Stimulated activated CD4-positive, alpha-beta T cell treated with anti-CD3 and anti-CD28 coated beads, Interleukin-1b, Interleukin-23, amount 100 ng/mL, for 1 hour (primary cell): ENCODE measurements at places on chromosomes 3 and 15.

DNA sequence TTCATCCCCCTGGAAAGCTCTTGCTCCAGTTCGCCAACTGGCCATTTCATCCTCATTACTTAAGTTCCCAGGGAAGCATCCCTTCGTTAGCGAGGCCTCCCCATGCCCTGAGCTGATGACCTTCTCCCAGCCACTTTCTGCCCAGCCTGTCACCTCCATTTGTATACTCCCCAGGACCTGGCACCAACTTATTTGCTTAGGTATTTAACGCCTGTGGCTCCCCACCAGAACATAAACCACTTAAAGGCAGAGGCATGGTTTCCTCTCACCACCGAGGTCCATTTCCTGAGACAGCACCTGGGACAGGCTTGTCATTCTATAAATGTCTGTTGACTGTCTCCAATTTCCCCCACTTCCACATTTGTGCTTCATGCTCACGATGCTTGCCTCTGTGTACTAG lies 189.0 kb downstream of the ZNF621 start:
- no peak for DNase-seq

DNA sequence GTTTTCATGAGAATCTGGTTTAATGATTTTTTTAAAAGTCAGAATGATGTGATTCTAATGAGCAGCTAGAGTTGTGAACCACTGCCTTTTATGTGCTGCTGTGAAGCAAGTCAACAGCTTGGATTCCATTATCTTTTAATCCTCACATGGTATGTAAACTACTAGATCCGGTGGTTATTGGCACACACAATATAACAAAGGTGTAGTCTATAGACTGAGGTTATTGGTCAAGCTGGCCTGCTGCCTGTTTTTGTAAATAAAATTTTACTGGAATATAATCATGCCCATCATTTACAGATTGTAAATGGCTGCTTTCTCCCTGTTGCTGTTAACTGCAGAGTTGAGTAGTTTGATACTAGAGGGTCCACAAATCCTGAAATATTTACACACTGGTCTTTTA lies 103.1 kb downstream of the OTOL1 start:
- DNase-seq, result no peak

DNA sequence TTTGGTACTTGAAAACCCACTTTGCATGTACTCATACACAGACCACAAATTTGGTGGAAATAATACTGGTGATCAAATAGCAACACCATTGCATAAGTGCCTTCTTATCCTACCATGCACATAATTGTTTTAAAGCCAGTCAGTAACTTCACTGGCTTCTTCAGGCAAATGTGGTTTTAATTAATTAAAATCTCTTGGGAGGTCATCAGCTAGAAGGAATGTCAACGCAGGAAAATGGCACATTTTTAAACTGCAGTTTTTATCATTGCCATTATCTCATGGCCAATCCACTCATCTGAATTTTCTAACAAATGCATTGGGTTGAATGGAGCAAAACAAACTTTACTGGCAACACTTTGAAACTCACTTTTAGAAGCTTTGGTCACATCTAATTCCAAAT lies 105.7 kb upstream of the ZPLD1 start:
- no peak for DNase-seq

- DNase-seq, result no peak
Observed at GRCh38 chr15:85282504-85283115, 97.8 kb upstream of the AKAP13 start.

GRCh38 chr15:39460748-39461147 lies 120.1 kb upstream of the THBS1 start:
- no peak for DNase-seq

DNA sequence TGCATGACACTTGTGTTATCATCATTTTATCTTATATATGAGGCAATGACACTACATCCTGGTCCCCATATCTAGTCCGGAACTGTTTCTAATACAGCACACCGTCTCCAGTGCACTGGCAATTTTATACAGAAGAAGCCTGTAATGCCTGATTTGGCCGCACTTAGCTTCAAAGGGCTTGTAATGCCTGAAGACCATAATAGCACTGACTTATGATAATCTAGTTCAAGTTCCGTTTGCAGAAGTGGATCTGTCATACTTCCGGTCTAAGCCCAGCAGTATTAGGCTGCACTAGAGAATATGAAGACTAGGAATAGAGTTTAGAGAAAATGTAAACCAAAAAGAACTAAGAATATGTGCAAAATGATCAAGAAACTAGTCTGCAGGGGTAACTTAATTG lies 1.3 kb downstream of the BNIP2 start:
- DNase-seq, result no peak

GRCh38 chr3:32237670-32238452 lies 619 bp upstream of the CMTM8 start:
- DNase-seq, result no peak

- DNase-seq, result no peak
Observed at GRCh38 chr3:63774781-63775180, 44.3 kb upstream of the C3orf49 start.

- DNase-seq, result no peak
Observed at GRCh38 chr3:167487556-167487955, 13.7 kb upstream of the SERPINI2 start.

DNA sequence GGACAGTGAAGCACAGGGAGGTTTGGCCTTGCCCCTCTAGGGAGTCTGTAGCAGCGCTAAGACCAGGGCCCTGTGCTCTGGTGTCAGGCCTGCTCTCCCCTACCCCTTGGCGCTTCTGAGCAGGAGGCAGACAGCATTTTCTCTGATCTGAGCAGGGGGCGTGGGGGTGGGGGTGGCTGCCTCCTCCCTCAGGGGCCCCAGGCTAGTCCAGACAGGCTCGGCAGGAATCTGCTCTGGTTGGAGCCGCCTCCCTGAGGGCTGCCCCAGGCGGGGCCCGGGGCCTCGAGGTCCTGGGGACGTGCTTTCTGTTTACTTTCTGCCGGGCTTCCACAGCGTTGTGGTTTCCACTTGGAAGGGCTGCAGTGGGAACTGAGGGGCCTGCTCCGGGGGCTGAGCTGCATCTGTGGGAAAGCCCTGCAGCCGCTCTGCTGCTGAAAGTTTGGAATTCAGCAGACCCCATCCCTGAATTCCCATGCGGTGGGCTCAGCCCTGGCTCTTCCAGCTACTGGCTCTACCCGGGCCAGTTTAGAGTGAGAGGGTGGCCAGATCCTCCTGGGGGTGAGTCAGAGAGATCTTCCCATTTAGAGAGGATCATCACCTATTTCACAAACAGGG lies 105.4 kb downstream of the LINGO1 start:
- DNase-seq, result no peak

DNA sequence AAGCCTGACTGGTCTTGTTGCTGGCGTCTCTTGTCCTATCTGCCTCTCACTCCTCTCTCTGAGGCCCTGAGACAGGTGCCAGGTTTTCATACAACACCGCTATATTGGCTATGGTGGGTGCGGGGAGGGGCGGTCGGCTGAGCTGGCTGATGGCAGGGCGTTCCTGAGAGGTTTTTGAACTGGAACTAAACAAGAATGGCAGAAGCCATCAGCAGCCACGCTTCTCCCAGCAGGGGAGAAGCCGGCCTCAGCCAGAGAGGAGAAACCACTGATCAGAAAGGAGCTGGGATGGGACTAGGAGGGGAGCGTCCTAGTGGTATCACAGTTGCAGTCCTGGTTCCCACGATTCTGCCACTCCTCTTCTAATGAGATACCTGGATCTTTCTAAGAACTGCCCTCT lies 89.9 kb upstream of the PRR23E start:
- no peak for DNase-seq

DNA sequence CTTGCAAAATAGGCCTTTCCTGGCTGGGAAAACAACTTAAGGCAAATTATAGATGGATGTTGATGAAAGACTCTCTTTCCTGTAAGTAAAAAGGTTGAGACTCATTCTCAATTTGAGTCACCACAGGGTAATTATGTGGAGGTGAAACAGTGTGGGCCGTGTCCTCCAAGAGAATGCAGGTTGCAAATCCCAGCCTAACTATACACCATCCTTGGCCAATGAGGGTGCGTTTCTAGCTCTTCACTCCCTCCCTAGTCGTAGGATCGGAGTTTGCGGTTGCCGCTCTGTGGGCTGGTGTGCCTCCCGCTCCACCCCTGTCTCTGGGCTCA lies 259.9 kb downstream of the PLCL2 start:
- no peak for DNase-seq

DNA sequence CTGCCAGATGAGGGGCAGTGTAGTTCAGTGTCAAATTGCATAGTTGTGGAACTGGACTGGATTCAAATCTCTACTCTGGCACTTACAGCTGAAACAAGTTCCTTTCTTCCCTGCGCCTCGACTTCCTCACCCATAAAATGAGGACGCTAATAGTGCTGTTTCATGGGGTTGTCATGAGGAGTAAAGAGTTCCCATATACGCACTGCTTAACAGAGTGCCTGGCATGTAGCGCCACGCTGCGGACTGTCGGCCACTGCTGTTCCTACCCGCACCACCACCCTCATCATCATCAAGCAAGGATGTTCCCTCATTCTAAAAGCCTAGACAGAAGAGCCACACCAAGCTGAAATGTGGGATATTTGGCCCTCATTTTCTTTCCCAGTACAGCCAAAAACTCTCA lies 91.9 kb downstream of the CHDH start:
- no peak for DNase-seq

DNA sequence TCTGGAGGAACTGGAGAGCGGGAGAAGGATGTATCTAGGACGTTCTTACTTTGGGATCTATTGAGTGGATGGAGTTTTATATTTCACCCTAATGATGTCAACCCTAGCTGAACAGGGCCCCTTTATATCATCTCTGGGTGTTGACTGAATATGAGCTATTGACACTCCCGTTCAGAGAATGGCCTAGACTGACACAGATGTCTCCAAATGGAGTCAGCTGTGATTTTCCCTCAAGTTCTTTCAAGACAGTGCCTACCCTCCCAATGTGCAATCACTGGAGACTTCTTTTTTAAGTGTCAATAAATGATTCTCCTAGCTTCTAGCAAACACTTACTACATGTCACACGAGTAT lies 63.8 kb downstream of the FRMD4B start:
- no peak for DNase-seq
